ENCODE measurements at places on chromosomes 13 and 19.

- DNase-seq: peak; percentile 33
Measured at GRCh38 chr13:74251778-74252519, 117.7 kb upstream of the KLF12 start.

- no peak for DNase-seq
Measured at GRCh38 chr19:3687774-3688706, 12.2 kb downstream of the PIP5K1C start.

DNA sequence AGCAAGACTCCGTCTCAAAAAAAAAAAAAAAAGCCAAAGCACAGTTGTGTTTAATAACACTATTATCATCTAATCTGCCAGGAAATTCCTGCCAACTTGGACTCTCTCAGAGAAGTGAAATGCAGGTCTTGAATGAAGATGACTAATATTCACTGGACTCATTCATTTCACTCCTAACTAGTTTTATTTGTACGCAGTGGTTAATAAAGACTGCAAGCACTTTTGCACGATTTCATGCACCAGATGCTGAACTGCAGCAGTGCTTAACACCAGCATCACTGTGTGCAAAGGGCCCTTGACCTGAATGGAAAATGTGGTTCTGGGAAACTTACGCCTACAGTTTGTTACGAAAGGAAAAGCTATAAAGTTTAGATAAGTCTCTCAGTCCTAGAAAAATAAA lies 63.3 kb downstream of the DHRS12 start:
- no peak for DNase-seq

DNA sequence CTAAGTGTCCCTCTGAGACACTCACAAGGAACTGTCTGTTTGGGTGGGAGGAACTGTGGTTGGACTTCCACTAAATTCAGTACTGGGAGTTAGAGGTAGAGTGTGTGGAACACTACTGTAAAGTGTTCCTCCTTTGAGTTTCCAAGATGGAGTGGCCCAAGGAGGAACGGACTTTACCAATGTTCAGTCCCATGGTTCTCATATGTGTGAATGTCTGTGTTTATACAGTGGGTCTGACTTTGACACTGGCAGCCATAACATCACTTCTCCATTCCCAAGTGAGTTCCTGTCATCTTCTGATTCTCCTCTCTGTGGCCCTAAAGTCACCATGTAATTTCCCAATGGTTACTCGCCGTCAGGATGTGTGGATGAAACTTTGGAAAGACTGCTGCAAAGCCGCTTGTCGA lies 136.8 kb upstream of the SERP2 start:
- no peak for DNase-seq

- no peak for DNase-seq
Measured at GRCh38 chr13:35140831-35141230, 198.8 kb downstream of the NBEA start.

- no peak for DNase-seq
Measured at GRCh38 chr13:63541336-63541735, 2125.7 kb upstream of the PCDH20 start.

Data from SK-N-DZ (cell line).